ENCODE measurements at places on chromosomes 12 and 14.

DNA sequence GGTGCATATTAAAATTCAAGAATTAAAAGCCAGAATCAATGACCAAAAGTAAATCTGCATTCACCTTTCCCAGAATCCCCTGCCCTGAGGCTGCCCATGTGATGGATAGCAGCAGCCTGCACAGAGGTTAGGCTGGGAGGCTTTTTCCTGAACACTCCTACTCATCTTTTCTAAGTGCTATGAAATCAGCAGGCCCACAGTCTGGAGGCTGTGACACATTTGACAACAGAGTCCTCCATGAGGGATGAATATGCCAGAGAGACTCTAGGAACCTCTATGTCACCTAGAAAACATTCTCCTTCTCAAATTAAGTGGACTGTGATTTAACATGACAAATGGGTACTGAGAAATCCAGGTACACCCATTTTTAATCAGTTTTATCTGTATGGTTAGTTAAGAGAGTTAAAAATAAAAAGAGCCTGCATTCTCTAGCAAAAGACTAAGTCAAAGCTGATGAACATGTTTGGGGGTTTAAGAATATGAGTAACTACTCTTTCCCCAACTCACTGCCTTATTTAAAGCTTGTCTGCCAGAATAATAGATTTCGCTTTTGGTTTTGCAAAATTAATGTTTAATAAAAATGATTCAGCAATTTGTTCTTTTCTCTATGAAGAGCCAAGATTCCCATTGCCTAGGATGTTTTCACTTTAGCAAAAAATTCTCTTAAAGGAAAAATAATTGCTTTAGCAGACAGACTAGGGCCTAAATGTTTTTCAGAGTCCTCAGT is 115.0 kb downstream of the RTN1 start:
- DNase-seq, result no peak

GRCh38 chr12:122355706-122356105 is 66.8 kb downstream of the CLIP1 start:
- no peak for DNase-seq

DNA sequence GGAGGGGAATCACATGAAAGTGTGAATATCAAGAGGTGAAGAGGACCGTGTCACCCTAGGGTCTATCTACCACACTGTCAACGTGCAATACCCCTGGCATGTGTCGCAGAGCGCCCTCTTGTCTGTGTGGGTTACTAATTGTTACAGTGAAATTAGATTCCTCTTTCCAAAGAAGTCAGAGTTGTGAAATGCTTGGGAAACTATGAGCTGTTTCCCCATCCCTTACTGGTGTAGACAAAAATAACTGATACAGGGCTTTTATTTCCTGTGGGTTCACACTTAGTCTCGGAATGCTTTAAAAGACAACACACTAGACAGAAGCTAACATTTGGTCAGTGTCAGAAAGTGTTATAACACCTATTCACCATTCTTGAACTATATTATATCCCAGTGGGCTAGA is 597.3 kb downstream of the NRXN3 start:
- DNase-seq, result no peak

DNA sequence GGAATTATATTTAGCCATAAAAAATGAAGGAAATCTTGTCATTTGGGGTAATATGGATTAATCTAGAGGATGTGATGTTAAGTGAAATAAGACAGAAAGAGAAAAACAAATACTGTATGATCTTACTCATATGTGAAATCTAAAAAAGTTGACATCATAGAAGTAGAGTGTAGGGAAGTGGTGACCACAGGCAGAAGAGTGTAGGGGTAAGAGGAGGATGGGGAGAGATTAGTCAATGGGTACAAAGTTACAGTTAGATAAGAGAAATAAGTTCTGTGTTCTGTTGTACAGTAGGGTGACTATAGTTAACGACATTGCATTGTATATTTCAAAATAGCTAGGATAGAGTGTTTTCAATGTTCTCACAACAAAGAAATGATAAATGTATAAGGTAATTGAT is 87.0 kb downstream of the TSHR start:
- DNase-seq, result no peak

DNA sequence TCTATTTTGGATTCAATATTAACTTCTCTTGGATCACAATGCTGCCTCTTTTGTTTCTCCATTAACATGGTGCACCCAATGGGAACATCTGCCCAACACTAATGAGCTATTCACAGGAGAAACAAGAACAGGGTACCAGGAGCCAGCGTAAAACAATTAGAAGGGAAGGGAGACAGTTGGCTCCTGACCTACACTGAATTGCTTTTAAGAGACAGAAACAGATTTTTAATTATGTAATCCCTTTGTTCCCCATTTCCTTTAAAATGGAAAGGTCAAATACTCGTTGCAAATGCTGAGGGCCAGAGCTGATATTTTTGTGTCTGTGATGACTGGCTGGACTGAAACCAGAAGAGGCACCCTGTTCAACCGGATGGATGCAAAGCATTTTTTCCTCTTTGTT is 108.3 kb downstream of the SEC23A start:
- DNase-seq, result no peak

DNA sequence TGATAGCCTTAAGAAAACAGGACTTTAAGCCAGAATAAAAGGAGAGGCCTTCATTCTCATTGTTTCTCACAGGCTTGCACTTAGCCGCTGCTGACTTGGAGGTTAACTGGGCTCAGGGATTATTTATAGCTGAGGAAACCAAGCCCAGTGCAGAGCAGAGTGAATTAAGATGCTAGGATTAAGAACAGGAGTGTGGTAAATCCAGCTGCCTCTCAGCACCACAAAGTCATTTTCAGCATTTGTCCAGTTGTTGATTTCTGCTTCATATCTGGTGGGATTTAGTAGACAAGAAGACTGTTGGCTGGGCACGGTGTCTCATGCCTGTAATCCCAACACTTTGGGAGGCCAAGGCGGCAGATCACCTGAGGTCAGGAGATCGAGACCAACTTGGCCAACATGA is 14.3 kb upstream of the KRT73 start:
- DNase-seq, result no peak

DNA sequence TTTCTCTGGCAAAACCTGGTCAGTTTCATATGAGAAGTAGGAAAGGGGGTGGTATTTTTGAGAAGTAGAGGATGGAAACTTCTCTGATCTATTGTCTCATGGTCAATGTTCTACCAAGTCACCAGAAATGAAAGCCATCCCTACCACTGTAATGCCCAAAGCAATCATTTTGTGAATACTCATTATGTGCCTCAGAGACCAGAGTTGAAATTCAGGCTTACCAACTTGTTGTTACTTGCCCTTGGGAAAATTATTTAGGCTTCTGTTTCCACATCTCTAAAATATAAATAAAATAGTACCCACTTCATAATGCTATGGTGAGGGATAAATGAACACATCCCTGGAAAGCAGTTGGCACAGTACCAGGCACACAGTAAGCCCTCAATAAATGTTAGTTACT is 723.7 kb upstream of the TBX3 start:
- no peak for DNase-seq

GRCh38 chr14:94421316-94421715 is 31.3 kb downstream of the SERPINA11 start:
- DNase-seq, result no peak

DNA sequence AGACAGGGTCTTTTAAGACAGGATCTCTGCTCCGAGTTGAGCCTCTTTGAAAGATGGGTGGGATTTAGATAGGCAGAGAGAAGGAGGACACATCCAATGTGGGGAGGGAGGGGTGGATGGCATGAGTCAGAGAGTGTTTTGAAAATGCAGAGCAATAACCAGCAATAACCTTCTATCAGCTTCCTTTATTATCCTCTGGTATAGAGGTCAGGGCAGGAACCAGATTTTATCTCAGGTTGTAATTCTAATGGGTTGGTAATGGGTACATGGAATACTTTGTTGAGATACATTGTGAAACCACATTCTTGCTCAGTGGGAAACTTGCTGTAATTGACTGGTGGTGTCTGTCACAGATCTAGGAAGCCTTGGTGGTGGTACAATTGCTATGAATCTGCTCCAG is 37.6 kb upstream of the CCDC63 start:
- no peak for DNase-seq

GRCh38 chr12:6352193-6353173 is 10.6 kb upstream of the TNFRSF1A start:
- no peak for DNase-seq

DNA sequence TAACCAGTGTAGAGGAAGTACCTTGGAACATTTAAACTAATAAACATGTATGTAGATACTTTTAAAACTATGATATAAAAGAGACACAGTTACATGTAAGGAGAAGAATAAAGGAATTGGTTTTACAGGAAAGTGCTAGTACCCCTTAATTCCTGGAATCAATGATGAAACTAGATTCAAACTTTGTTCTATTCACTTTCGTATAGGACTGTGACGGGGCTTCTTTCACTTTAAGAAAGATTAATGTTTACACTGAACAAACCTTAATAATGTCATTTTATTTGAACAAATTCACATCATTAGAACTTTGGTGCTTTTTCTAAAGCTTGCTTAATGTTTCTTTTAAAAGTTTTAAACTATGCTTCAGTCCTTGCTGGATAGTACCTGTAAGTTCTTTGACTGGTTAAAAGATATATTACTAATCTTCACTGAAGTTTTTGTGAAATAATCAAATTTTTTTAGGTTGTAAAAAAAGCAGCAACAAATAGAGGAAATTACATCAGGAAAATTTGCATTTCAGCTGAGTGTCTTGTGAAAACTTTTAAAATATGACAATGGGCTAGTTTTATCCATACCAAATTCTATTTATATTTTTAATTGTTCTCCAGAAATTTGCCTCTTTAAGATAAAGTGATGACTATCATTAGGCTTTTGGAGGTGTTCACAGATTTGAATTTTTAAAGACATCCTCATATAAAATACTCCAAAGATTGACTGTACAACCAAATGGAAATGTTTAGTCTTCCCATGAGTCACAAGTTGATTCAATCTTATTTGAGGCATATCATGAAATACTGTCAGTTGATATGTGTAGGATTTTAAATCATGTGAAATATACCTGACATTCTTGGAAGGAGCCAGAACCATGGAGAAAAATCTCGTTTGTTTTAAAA is 36.2 kb downstream of the PAPOLA start:
- no peak for DNase-seq

DNA sequence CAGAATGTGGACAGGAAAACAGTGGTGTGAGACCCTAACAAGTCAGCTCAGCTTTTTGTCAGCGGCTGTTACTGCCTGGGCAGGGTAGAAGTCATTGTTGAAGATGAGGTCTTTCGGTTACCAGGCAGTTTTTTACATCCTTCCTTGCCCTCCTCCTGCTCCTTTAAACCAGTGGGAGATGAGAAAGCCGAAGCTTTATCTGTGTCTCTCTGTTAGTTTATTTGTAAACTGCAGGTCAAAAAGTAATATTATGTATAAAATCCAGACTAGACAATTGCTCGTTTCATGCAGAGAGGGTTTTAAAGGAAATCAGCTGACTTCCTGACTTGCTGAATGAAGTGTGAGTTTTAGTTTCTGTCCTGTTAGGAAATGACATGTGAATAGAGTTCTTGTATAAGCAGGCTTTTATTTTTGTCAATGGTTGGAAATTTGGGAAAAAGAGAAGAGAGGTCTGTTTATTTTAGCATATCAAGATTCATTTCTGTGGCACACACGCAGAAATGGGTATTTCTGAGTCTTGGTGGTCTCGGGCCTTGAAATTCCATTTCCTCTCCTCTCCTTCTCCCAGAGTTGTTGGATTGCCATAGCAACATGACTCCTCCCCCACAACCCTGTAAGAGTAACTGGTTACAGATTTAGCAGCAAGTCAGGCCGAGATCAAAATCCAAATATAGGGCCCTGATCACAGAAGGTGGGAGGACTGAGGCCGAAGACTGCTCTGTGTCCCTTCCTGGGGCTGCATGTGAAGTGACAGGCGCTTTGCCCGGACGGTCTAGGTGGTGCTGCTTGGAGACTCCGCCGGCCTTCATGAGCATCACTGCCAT is 60.8 kb downstream of the SAMD4A start:
- no peak for DNase-seq

DNA sequence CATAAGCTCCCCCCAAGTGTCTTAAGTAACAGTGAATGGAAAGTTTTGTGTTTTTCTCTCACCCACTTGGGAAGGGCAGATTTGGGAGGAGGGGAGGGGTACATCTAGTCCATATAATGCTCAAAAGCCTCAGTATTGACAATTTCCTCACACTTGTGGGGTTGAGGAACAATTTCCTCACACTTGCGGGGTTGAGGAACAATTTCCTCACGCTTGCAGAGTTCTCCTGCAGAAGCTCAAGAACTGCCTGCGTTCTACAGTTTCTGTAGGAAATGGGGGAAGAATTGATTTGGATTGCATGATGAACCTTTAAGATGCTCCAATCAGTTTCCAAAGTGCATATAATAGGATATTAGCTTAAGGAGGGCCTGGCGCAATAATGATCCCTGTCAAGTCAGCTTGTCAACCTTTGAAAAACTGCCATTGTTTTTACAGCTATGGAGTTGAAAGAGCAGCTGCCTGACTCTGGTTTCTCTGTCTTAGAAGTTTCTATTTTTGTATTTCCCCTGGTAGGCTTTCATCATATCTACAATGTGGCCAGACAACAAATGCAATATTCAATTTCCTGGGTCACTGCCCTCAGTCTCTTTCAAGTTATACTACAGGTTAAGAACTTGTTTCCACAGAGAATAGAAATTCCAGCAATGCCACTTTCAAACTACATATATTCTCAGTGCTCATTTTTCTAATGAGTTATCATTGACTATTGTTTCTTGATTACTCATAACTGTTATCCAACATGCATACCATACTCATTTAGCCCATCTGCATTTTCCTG is 66.5 kb downstream of the PLEKHG7 start:
- no peak for DNase-seq
